ENCODE measurements at places on chromosomes 4 and X.
A peak's percentile ranks its signal among the peaks of the same experiment; 100 is the strongest.

DNA sequence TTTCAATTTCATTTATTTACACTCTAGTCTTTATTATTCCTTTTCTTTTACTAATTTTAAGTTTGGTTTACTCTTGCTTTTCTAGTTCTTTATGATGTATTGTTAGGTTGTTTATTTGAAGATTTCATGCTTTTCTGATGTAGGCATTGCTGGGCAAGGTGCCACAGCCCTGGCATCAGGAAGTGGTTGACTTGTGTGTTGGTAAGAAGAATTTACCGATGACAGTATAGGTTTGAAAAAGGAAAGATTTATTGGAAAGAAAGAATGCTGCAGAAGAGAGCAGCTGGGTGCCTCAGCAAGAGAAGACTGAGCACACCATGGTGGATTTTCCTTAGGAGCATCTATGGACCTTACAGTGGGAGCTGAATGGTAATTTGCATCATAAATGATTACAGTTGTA is 153.2 kb downstream of the KLF8 start:
- no peak for DNase-seq

GRCh38 chr4:53444954-53445353 is 67.5 kb downstream of the FIP1L1 start:
- no peak for DNase-seq

DNA sequence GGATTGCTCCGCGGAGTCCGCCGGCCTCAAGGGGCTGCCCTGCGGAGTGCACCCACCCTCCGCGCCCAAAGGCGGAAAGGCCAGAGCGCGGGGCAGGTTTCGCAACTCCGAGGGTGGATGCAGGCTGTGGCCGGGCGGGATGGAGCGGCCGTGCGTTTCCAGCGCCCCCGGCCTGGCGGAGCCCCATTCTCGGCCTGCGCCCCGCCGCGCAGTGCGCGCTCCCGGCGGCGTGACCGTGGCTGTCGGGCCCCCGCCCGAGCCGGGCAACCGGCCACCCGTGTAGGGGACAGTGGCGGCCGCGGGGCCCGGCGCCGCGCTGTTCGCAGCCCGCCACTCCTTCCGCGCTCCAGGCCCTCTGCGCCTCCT is 331 bp downstream of the SETD7 start:
- DNase-seq, result peak; percentile 73

DNA sequence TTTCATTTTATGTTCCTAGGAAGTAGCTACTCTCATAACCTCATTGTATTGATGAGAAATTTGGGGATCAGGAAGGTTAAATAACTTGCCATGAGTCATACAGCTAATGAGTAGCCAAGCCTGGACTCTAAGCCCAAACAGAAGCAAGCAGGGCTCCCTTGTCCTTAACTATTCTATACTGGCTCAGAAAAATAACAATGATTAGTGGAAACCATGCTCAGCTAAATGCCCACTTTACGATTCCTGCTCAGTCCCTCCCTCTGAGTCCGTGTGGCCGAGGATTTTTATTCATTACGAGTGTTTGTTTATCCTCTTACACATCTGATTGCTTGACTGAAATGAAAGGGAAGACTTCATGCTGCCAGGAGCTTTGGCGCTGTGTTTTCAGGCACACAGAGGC is 100.9 kb downstream of the SLC34A2 start:
- DNase-seq, result no peak

- DNase-seq, result no peak
These were observed 24.4 kb upstream of the SLC25A6 start for GRCh38 chrX:1416327-1416784.

- DNase-seq, result peak; percentile 81
These were observed 24.0 kb downstream of the CYTL1 start for GRCh38 chr4:4995103-4995907.

DNA sequence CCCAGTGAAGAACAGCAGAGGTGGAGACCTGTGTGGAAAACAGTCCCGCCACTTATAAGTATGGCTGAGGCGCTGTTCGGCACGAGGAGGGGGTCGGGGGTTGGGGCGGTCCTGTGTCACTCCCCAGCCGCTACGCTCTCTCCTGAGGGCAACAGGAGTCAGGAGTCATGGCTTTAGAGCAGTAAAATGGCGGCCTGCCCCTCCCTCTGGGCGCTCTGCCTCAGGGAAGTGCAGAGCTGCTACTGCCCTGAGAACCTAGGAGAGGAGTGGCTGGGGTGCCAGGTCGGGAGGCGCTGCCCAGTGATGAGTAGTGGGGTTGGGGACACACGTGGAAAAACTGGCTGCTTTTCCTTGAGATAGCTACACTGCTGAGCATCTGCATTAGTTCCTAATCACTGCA is 551.2 kb upstream of the AMOT start:
- no peak for DNase-seq

DNA sequence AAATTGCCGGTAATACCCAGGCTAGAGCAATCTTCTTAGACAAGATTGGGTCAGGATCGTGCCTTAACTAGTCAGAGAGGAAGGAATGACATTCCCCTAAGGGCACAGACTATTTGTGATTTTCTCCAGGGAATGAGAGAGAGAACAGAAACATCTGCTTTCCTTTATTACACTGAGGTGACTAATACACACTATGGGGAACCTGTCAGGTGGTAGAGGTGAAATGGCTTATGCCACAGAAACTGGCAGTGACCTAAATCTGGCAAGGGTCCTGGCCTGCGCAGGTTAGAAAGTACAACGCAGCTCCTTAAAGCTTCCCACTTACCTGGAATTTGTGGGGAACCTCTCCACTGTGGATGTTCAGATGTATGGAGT is 16.6 kb upstream of the HPGD start:
- no peak for DNase-seq

DNA sequence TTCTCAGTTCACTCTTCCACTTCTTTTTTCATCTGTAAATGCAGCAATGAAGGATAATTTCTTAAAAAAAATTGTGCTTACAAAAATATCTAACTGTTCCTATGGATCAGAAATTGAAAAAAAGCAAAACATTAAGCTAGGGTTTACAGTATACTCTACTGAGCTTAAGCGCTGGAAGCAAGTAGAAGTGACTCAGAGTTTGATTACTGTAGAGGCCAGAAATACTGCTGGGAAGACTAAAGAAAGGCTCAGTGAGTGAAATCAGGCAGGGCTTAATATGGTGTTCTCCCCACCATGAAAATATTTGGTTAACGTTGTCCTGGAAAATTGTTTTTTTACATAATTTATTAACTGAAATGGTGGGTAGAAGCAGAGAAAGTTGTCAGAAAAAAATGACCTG is 1061.8 kb upstream of the GRIA3 start:
- DNase-seq, result no peak

DNA sequence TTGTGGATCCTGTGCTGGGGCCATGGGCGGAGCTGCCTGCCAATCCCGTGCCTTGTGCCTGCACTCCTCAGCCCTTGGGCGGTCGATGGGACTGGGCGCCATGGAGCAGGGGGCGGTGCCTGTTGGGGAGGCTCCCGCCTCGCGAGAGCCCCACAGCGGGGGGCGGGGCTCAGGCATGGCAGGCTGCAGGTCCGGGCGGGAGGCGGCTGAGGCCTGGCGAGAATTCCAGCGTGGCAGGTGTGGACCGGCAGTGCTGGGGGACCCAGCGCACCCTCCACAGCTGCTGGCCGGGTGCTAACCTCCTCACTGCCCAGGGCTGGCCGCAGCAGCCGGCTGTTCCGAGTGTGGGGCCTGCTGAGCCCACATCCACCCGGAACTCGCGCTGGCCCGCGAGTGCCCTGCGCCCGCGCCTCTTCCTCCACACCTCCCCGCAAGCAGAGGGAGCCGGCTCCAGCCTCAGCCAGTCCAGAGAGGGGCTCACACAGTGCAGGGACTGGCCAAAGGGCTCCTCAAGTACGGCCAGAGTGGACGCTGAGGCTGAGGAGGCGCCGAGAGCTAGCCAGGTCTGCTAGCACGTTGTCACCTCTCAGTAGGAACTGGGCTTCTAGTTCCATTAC is 85.9 kb downstream of the GBA3 start:
- no peak for DNase-seq

- DNase-seq, result no peak
These were observed 19.0 kb upstream of the ASB5 start for GRCh38 chr4:176288020-176288419.

GRCh38 chr4:161254375-161254774 is 909.4 kb downstream of the FSTL5 start:
- DNase-seq, result no peak

- no peak for DNase-seq
These were observed 403.6 kb downstream of the PDGFC start for GRCh38 chr4:156568041-156568440.
